Right ventricle myocardium superior (tissue), 1 donor: ENCODE measurements at places on chromosomes 4 and X. TPM values are rescaled to one million over a fixed set of nuclear protein-coding genes. Genes with fewer than 3 reads are reported as not detected.

- no peak for DNase-seq
These were observed 19.3 kb downstream of the EPHA5 start for GRCh38 chr4:65651031-65651430.

DNA sequence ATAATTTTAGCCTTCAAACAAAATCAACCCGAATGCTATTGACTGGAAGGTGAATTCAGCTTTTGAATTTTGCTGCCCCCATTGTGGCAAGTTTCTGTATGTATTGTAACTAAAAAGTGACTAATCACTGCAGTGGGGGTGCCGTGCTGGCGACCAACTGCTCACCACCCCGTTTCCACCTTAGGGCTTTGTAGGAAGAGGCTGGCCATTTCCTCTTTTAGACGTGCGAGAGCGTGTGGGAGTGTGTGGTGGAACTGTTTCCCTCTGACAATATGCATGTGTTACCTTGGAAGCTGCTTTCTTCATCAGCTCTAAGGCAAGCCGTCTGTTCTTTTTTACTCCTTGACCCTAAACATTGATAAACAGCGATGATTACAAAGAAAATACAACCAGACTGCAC lies 78.8 kb downstream of the SEL1L3 start:
- DNase-seq: no peak

DNA sequence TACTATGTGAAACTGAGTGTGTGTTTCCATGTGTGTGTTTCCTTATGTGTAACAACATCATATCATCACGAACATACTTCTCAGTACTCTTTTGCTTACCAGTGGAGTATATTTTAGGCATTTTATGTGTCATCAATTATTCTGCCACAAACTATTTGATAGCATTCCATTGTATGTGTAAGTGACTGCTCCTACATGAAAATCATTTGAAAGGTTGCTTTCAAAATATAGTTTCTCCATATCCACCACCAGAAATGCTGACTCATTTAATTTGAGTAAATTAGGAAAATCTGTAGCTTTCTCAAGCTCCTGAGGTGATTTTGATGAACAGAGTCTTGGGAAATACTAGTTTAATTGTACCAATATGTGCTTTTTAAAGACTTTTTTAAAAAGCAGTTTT lies 376.2 kb downstream of the PCDH18 start:
- DNase-seq: no peak

- no peak for DNase-seq
These were observed 66.4 kb downstream of the MOSPD2 start for GRCh38 chrX:14939644-14940043.

DNA sequence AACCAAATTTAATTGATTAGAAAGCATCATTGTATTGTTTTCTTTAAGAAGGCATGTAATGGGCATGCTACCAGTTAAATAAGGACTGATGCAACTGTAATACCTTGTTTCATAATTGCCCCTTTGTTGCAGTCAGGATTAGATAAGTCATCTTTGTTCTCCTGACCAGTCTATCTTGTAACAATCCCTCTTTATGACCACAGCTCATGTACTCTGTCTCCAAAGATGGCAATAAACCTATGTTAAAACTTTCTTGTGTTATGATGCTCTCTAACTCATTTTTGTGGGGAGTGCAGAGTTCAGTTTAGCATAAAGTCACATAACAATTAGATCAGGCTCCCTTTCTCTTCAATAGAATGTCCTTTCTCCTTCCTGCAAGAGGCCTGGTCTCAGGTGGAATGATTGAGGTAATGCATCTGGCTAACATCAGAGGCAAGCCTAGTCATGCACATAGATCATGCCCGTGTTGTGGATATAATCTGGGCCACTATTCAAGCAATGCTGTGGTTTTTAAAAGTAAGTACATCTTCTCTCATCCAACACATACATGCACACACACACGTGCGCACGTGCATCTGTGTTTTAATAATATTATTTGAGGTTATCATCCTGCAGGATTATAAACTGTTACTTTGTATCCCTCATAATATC lies 45.6 kb downstream of the TMEM154 start:
- DNase-seq: no peak

DNA sequence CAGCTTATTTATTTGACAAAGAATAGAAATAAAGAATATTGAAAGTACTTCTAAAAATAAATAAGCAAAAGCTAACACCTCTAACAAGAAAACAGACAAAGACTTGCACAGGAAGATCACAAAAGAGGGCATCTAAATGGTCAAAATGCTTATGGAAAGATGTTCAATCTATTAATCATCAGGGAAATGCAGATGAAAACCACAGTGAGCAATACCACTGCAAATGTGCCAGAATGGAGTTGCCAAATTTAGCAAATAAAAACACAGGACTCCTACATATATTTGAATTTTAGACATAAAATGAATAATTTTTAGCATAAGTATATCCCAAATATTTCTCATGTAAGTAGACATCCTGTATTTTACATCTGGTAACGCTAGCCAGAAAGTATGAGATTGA lies 56.1 kb upstream of the HPGD start:
- DNase-seq: no peak

- DNase-seq: no peak
These were observed 52.0 kb upstream of the PABPC1L2A start for GRCh38 chrX:73131276-73131675.

DNA sequence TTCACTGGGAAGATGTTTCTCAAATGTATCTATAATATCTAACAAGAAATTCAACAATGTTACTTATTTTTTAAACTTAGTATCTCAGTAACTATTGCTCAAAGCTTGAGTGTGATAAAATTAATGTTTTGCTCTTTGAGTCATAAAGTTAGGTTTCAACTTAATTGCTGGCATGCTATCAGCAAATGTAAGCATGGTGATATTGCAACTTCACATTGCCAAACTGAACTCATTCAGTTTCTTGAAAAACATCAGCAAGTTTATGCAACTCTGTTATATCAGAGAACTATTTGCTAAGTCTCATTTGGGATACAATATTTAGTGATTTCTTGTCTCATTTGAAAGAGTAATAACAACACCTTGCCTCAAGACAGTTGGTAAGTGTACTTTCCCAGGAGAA lies 91.2 kb upstream of the KLF3 start:
- DNase-seq: no peak

DNA sequence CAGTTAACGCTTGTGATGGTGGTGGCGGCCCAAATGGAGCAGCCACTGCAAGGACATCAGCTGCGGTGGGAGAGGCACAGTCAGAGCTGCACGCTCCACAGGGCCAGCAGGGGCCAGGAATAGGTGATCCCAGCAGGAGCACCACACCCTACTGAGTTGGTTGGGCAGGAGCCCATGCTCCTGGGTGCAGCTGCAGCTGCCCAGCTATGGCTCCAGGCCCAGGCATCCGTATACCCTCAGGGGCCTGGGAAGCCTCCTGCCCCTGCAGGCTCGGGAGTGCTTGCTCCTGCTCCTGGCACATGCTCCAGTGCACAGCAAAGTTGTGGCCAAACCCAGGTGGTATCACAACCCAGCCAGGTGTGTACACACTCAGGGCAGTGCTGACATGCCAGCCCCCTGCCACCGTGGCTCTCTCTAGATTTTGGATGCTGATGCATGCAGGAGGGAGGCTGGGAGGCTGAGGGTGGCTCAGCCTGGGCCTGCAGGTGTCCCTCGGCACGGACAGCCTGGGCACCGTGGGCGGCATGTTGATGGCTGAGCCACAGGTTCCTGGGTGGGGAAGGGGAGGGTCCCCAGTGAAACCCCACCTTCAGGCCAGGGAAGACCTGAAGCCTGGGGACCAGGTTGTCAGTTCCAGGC lies 150.2 kb downstream of the CXXC4 start:
- no peak for DNase-seq

DNA sequence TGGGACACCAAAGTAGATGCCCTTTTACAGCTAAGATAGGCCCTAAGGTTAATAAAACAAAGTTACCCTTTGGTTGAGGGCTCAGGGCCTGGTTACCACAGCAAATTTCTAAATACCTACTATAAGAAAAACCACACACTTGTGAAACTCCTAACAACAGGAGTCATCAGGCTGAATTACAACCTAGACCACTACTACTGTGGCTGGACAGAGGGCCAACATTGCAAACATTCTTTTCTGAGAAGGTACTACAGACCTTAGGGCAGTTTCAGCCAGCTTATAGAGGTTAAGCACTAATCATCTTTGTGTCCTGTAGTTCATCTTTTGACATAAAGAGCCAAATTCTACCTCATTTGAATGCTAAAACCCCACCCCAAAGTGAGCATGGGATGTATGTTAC lies 504.0 kb downstream of the RAPGEF2 start:
- DNase-seq: no peak

GRCh38 chrX:3679669-3680068 lies 33.8 kb downstream of the PRKX start:
- no peak for DNase-seq

GRCh38 chr4:68864438-68865187 lies 48.8 kb downstream of the UGT2B10 start:
- no peak for DNase-seq

GRCh38 chrX:78456909-78457308 lies 129.5 kb upstream of the CYSLTR1 start:
- no peak for DNase-seq

DNA sequence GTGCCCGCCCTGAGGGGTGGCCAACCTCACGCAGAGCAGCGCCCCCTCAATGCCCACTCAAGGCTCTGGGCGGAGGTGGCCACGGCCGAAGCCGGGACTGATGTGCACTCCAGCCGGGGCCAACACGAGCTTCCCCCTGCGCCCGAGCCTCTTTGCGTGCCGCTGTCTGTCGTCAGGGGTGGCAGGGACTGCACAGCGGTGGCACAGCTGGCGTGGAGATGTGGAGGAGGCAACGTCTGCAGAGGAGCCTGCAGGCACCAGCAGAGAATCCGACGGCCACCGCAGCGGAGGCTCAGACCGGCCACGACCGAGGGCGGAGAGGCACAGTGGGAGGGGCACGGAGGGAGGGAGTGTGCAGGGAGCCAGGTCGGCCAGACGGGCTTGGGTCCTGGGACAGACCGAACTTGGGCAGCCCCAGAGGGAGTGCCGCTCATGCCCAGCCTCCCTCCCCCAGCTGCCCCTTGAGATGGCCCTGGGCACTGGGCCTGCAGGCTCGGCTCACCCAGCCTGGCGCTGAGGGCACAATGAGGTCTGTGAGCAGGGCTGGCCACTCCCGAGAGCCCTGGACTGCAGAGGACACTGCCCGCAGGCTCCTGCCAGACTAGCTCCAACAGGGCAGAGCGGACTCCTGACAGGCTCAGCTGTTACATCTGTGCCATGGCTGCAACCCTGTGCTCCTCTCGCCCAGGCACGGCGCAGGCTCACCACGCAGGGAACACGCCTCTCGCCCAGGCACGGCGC lies 46.5 kb upstream of the CPLX1 start:
- DNase-seq: no peak

DNA sequence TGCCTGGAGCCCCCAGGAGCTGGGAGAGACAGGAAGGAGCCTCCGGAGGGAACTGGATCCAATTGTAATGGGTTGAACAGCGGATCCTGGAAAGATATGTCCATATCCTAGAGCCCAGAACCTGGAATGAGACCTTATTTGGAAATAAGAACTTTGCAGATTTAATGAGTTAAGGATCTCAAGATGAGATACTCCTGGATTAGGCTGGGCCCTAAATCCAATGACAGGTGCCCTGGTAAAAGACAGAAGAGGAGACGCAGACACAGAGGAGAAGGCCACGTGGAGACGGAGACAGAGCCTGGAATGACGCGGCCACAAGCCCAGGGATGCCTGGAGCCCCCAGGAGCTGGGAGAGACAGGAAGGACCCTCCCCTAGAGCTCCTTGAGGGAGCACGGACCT lies 34.1 kb downstream of the P2RY8 start:
- DNase-seq: no peak

Gene FABP2
- total RNA-seq: not detected

Gene PNMA6F
- not detected for total RNA-seq

Gene TCEAL6
- not detected for total RNA-seq

Gene DGKK
- not detected for total RNA-seq
